ENCODE measurements at places on chromosomes 2 and 18. TPM values are rescaled to one million over a fixed set of nuclear protein-coding genes. Genes with fewer than 3 reads are reported as not detected.

DNA sequence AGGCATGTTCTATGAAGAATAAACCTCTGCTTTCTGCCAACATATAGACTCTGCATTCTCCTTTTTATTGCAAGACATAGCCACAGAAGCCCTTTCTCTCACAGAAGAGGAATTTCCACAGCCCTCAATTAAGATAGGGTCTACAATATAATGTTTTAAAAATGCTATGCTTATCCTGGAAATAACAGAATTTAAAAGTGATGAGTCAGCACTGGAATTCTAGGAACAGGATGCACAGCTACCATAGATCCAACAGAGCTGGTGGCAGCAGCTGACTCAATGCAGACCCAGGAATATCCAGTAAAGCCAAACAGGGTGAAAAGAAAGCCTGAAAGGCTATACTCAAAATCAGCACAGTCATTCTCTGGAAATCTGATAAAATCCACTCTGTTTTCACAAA, 866.9 kb downstream of the TRIB2 start:
- DNase-seq: no peak
- no peak overlapping the region for H3K4me3 ChIP-seq
- H3K36me3 ChIP-seq: no peaks in the 10 kb centered on the region
- no peaks in the 10 kb centered on the region for H3K27me3 ChIP-seq

DNA sequence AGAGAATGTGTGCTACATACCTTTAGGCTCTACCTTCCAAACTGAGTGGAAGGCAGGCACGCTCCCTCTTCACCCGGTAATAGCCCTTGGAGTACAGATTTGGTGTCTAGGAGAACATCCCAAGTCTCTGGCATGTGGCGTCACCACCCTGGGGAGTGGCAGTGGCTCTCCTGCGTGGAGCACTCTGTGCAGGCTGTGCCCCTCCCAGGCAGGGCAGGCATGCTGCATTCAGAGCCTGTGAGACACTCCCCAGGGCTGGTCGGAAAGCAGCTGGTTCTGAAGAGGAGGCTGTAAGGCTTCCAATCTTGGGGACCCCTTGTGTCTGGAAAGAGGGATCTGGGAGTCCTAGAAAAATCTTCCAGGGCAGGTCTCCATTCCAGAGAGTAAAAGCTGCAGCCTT, 193.3 kb downstream of the ANKRD30B start:
- no peaks in the 10 kb centered on the region for H3K4me1 ChIP-seq
- H3K27ac ChIP-seq: no peak overlapping the region
- no peak for DNase-seq
- H3K27me3 ChIP-seq: no peaks in the 10 kb centered on the region

DNA sequence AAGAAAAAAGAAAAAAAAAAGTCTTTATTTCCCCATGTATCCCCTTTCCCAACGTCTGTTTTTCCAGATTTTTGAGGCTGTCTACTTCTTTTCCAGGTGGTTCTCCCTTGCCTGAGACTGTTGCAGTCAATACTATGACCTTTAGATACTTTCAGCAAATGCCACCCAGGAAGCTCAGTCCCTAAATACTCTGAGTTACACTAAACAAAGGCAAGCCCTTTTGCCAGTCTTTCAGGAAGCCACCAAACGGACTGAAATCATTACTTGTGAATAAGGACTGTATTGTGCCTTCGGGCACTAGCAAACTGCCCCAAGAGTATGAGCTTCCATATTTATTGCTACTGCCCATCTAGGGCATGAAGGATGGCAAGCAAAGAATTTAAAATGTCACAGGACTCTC, 621.3 kb downstream of the SUCLG1 start:
- DNase-seq: no peak
- no peak overlapping the region for H3K4me3 ChIP-seq
- H3K4me1 ChIP-seq: no peaks in the 10 kb centered on the region
- H3K27ac ChIP-seq: no peak overlapping the region
- no peaks in the 10 kb centered on the region for H3K36me3 ChIP-seq

- no peak overlapping the region for H3K27ac ChIP-seq
- H3K4me1 ChIP-seq: no peaks in the 10 kb centered on the region
- no peaks in the 10 kb centered on the region for H3K27me3 ChIP-seq
- DNase-seq: no peak
- no peak overlapping the region for H3K4me3 ChIP-seq
- no peaks in the 10 kb centered on the region for H3K36me3 ChIP-seq
Observed at GRCh38 chr2:216936954-216937357, 77.1 kb upstream of the TNP1 start.

DNA sequence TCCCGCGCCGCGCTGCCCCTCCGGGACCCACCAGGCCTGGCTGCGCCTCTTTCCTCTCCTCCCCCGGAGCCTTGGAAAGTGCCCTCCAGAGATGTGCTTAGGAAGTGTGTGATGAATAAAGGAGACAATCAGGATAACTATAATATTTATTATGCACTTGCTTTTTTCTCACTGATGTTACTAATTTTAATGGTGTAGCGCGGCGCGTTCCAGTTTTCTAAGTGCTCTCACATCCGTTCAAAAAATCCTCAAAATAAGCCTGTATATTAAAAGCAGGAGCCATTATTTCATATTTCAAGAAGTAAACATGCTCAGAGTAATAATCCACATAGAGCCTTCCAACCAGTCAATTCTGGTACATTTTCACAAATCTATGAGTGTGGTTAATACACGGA, 941 bp upstream of the MPPE1 start:
- peaks cover 2% of the 10 kb centered on the region for H3K36me3 ChIP-seq
- peak overlapping the region; percentile 94 for H3K27ac ChIP-seq
- H3K4me3 ChIP-seq: peak overlapping the region; percentile 95

GRCh38 chr2:10880586-10881321, 31.0 kb upstream of the KCNF1 start:
- H3K4me1 ChIP-seq: no peaks in the 10 kb centered on the region
- no peak overlapping the region for H3K4me3 ChIP-seq
- H3K36me3 ChIP-seq: no peaks in the 10 kb centered on the region
- DNase-seq: no peak
- no peak overlapping the region for H3K27ac ChIP-seq

DNA sequence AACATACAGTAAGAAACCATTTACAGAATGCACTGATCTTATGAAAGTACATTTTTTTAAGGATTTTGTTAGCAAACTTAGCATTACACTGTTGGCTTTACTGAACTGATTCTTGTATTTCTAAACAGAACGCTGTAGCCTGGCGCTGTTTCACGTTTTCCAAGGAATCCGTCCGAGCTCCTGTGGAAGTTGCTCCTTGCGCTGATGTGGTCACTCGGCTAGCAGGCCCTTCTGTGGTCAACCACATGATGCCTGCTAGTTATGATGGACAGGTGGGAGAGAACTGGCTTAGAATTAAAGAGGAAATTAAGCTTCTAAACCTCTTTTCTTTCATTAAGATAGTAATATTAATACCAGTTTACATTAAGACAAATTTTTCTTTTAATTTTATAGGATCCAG, 76.8 kb downstream of the CEP192 start:
- H3K27ac ChIP-seq: no peak overlapping the region
- peaks cover 13% of the 10 kb centered on the region for H3K36me3 ChIP-seq
- H3K4me1 ChIP-seq: peaks cover 13% of the 10 kb centered on the region
- no peak for DNase-seq
- no peak overlapping the region for H3K4me3 ChIP-seq

GRCh38 chr2:136131961-136132824, 14.2 kb upstream of the CXCR4 start:
- H3K27ac ChIP-seq: peak overlapping the region; percentile 87
- peak overlapping the region; percentile 76 for H3K4me3 ChIP-seq

DNA sequence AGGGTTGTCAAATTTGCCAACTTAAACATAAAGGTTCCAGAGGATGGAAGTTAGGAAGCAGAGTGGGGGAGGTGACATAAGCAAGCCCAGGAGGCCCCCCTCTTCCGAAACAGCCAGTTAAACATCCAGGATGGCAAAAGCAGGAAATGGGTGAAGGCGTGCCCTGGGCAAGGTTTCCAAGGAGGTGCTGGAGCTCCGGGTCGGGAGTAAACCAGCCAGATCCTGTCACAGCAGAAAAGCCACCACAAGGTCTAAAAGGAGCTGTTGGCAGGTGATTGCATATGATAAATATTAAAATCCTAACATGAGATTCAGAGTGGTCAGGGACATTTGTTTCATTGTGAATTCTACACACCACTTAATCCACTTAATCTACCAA, 572.2 kb upstream of the SALL3 start:
- no peak for DNase-seq
- H3K4me3 ChIP-seq: no peak overlapping the region
- H3K36me3 ChIP-seq: no peaks in the 10 kb centered on the region
- peaks cover 9% of the 10 kb centered on the region for H3K4me1 ChIP-seq
- no peak overlapping the region for H3K27ac ChIP-seq

GRCh38 chr2:157786663-157787363, 89.3 kb downstream of the ACVR1 start:
- no peak overlapping the region for H3K4me3 ChIP-seq
- no peak overlapping the region for H3K27ac ChIP-seq
- H3K36me3 ChIP-seq: peaks cover 3% of the 10 kb centered on the region
- H3K4me1 ChIP-seq: peaks cover 65% of the 10 kb centered on the region

- peak; percentile 79 for DNase-seq
- H3K27ac ChIP-seq: peak overlapping the region; percentile 99
- peaks cover 30% of the 10 kb centered on the region for H3K36me3 ChIP-seq
- no peaks in the 10 kb centered on the region for H3K27me3 ChIP-seq
- peaks cover 94% of the 10 kb centered on the region for H3K4me1 ChIP-seq
Observed at GRCh38 chr2:7450188-7450832, 533.1 kb downstream of the RNF144A start.

- no peak for DNase-seq
- no peak overlapping the region for H3K4me3 ChIP-seq
- peaks cover 13% of the 10 kb centered on the region for H3K4me1 ChIP-seq
- no peak overlapping the region for H3K27ac ChIP-seq
- peaks cover 23% of the 10 kb centered on the region for H3K36me3 ChIP-seq
- H3K27me3 ChIP-seq: no peaks in the 10 kb centered on the region
Observed at GRCh38 chr2:28025123-28025522, 134.6 kb downstream of the BABAM2 start.

- H3K4me1 ChIP-seq: no peaks in the 10 kb centered on the region
- peaks cover 33% of the 10 kb centered on the region for H3K27me3 ChIP-seq
- H3K4me3 ChIP-seq: no peak overlapping the region
- no peak for DNase-seq
Observed at GRCh38 chr18:48519431-48520100, 19.3 kb upstream of the CTIF start.

GRCh38 chr2:219718066-219718465, 90.6 kb downstream of the SLC4A3 start:
- no peaks in the 10 kb centered on the region for H3K4me1 ChIP-seq
- H3K36me3 ChIP-seq: no peaks in the 10 kb centered on the region
- H3K27me3 ChIP-seq: peaks cover 10% of the 10 kb centered on the region
- H3K27ac ChIP-seq: no peak overlapping the region
- H3K4me3 ChIP-seq: no peak overlapping the region
- no peak for DNase-seq

DNA sequence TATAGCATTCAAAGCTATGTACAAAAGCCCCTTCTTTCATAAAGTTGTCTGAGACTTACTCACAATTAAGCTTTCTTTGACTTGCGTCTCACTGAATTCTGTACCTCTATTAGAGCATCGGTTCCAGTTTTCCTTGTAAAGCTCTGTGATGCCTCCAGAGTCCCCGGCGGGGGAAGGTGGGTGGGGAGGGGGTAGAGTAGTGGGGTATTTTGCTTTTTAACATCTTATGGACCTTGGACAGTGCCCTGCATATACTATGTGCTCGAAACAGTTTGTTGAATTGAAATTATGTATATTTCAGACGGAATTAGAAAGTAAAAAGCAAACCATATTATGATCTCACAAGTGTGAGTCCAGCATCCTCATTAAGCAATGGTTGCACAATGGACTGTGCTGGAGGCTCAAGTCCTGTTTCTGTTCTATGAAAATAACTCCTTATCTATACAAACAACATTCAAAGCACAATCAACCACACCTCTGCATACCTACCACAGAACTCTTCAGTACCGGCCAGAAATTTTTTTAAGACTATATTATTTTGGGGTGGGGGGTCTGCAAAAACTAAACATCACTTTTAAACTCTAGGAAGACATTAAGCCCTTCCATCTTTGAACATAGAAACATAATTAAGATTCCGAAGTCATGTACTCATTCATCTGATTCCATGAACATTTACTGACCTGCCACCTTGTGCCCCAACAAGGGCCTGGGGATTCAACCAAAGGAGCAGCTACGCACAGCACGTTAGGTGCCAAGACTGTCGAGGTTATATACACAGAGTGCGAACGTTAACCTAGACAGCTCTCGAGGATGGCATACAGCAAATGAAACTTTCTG, 908 bp downstream of the STAT1 start:
- H3K27me3 ChIP-seq: no peaks in the 10 kb centered on the region
- H3K4me3 ChIP-seq: no peak overlapping the region
- peaks cover 17% of the 10 kb centered on the region for H3K36me3 ChIP-seq
- DNase-seq: no peak
- no peak overlapping the region for H3K27ac ChIP-seq
- H3K4me1 ChIP-seq: peaks cover 47% of the 10 kb centered on the region

DNA sequence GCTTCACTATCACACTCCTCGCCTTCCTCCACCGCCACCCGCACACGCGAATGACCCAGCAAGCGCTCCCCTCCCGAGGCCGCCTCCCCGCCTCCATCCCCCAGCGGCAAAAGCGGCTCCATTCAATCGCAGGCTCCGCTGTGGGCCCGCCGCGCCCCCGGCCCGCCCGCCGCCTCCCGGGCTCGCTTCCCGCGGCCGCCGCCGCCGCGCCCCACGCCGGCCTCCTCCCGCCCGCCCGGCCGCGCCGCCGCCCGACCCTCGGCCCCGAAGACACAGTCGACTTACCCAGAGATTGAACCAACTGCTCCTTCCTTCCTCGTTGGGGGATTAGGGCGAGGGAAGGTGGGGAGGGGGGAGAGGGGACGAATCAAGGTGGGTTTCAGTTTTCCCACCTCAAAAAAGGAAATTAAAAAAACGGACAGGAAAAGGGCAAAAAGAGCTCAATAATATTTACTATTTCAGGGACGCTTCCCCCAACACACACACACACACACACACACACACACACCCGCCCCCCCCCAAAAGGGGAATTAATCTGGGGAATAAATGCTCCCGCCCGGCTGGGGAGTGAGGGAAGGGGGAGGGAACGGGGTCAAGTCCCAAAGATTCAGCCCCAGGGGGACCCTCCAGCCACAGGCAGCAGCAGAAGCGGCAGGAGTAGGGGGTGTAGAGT, 743 bp downstream of the XPO1 start:
- H3K36me3 ChIP-seq: peaks cover 12% of the 10 kb centered on the region
- peaks cover 45% of the 10 kb centered on the region for H3K4me1 ChIP-seq
- peak; percentile 57 for DNase-seq
- H3K27ac ChIP-seq: peak overlapping the region; percentile 55
- peak overlapping the region; percentile 94 for H3K4me3 ChIP-seq
- no peaks in the 10 kb centered on the region for H3K27me3 ChIP-seq

ECEL1 gene
- total RNA-seq: 1.8 TPM

MRPL19 gene
- 45.0 TPM for total RNA-seq

CTAGE1 gene
- total RNA-seq: not detected

SMIM21 gene
- total RNA-seq: not detected

CASP10 gene
- 17.4 TPM for total RNA-seq

SERPINE2 gene
- 62.9 TPM for total RNA-seq

HTR2B gene
- total RNA-seq: not detected

HOXD12 gene
- not detected for total RNA-seq

AGXT gene
- total RNA-seq: not detected

BMP10 gene
- not detected for total RNA-seq

Measured in activated T-cell treated with anti-CD3 and anti-CD28 coated beads, Interleukin-2, amount 50 U/mL, for 72 hours (primary cell).